ENCODE measurements at places on chromosomes 13 and 19.

DNA sequence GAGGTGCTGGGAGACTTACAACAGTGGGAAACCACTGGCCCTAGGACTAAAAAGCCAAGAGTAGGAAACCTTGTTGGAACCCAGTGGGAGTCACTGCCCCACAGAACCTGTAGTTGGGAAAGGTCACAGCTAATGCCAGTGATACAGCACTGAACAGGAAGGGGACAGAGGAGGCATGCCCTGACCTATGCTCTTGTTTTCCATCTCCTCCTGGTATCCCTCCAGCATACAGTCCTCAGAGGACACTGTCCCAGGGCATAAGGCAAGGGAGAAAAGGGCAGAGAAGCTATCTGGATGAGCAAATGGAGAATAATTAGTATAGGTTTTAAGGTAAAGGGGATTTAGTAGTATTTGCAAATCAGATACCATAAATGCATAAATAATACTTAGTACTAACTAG, 11.2 kb upstream of the TBC1D4 start:
- no peak for DNase-seq

- no peak for DNase-seq
These were observed 23.7 kb upstream of the UBE2L5 start for GRCh38 chr13:30398601-30399072.

DNA sequence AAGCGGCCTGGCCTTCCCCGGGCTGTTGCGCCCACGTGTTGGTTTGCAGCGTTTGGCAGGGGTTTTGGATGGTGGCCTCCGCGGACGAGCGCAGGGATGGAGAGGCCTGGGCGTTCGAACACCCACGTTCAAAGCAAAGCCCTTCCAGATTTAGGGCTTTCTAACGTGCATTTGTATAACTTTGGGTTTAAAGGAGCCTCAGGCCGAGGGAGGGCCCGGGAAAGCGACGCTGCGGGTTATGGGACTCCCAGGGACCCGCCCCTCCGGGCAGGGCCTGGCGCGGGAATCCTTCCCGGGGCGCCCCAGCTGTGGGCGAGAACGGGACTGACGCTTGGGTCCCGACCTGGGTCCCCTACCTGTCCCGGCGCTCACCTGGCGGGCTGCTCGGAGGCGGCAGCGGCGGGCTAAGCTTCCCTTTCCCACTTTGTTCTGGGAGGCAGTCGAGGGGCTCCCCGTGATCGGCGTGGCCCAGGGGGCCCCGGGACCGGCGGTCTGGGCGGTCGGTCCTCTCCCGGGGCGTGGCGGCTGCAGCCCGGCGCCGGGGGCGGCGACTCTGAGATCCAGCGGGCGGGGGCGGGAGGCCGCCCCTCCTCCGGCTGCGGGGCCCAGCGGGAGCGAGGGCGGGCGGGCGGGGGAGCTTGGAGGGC, at the start of gene FBXO17:
FBXO17 (minus strand) TSS at position 529 of the 647 bp plus-strand sequence. CDS start 25,423 bp downstream, outside the sequence.
- no peak for DNase-seq

GRCh38 chr13:69935043-69935442, 172.6 kb upstream of the ATXN8OS start:
- DNase-seq: no peak

GRCh38 chr19:23802290-23802689, 43.6 kb upstream of the ZNF681 start:
- DNase-seq: no peak

DNA sequence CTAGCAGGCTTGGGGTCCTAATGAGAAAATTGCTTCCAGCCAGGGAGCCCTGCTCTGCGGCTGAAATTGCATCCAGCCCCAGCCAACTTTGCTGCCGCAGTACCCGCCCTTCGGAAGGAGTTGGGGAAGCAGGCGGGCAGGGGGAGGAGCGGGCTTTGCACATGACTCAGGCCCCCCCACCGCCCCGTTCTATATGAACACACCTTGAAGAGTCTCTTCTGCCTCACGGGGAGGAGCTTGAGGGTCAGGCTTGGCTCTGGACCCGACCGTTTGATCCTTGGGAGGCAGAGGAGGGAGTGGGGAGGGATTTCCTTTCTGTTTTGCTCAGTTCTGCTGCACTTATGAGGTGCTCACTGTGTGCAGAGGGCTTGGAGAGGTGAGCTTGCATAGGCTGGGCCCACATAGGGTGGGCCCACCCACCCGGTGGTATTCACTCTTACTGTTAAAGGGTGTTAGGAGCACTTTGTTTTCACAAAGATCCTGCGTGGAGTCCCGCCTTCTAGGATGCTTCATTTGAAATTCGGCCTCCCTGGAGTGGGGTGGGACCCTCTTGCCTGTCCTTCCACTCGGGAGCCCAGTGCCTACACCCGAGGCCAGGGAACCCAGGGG, 46.5 kb downstream of the LYL1 start:
- no peak for DNase-seq

DNA sequence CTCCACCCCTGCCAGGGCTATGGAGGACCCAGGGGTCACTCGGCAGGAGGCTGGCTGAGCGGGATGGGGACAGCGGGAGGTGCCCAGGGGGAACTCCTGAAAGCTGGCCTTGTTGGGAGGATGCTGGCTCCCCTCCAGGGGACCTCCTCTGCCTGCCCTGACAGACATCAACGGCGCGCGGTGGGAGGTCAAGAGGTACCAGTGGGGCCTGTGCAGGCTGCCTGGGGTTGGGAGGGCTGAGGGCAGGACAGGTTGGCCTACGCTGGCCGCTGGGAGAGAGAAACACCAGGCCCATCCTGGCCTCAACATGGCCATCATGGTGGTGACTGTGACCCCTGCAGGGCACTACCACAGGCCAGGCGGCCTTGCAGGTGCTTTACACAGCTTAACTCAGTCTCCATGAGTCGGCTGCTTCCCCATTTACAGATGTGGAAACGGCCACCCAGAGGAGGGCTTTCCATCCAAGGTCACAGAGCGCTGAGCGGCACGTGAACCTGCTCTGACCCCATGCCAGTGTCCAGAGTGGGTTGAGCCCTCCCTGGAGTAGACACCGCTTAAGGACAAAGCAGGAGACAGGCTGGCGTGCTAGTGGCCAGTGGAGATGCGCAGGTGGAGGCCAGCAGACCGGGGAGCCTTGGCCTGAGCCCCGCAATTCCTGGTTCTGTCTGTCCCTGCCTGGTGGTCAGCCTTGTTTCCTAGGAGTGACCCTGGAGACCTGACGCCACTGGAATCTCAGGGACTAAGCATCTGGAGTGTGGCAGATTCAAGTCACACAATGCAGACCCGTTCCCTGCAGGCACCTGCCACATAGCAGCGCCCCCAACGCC, 27.6 kb downstream of the CEBPG start:
- DNase-seq: no peak

All from stimulated activated CD4-positive, alpha-beta T cell treated with anti-CD3 and anti-CD28 coated beads, Interleukin-12 subunit alpha, Interleukin-12 subunit beta, amount 100 ng/mL, for 24 hours (primary cell).